ENCODE measurements at places on chromosomes 6 and 20.

DNA sequence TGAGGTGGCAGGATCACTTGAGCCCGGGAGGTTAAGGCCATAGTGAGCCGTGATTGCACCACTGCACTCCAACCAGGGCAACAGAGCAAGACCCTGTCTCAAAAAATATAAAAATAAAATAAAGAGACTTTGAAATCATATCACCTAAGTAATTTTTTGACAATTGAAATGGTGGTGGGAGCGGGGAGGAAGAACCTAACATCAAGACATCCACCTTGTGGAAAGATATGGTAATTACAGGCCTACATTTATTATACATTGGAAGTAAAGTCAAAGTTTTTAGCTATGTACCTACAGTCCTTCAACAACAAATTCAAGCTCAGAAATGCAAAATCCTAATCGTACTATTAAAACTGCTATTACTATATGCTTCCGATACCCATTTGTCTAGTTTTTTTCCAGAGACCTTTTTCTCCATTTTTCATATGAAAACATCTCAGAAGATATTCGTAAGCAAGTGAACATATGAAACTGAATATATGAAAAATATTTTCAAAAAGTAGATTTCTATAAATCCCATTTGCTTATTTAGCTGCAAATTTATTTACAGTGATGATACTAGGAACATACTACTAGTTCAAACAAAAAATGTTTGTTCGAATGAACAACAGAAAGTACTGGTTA lies 83.3 kb downstream of the SYCP2 start:
- peak; percentile 0 for DNase-seq

DNA sequence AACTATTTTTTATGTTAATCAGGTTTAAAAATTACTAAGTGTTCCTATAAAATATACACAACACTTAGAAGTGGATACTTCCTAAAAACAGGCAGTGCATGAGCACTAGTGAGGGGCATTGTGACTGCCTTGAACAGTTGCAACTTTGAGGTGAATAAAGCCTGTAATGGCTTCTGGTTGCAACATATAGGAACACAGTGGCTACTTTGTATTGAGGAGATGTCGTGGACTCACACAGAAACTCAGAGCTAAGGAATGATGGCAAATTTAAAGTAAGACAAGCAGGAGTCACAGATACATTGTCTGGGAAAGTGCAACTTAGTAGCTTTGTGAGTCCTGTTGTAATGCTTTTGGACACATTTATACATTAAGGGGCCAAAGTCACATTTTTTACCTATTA lies 861 bp upstream of the HLA-A start:
- no peak for DNase-seq

GRCh38 chr6:113776998-113777397 lies 80.1 kb upstream of the MARCKS start:
- DNase-seq = no peak

GRCh38 chr6:84508334-84508733 lies 256.1 kb downstream of the TBX18 start:
- DNase-seq = no peak

Measured in NCI-H1694 (cell line).